HFF-Myc (cell line): ENCODE measurements at places on chromosomes 7 and 10.

- no peak for DNase-seq
These were observed 208.6 kb downstream of the ADAM12 start for GRCh38 chr10:126179637-126180036.

DNA sequence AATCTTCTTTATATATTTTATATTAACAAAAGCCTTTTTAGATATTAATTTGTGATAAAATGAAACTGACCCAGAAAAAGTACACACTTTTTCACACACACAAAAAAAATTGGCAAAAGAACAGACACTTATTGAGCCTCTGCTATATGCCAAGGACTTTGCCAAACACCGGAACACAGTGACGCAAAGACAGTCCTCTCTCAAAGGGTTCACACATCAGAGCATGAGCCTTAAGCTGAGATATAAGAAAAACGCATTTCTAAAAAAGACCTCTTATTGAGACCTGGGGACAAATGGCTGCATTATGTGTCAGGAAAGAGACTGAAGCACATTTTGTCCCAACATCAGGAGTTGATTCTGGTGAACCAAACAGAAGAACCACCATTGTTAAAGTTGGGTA, 24.0 kb upstream of the ABCB4 start:
- DNase-seq: no peak

GRCh38 chr10:118214776-118215175, 127.3 kb downstream of the FAM204A start:
- no peak for DNase-seq

- no peak for DNase-seq
These were observed 43.1 kb upstream of the HPS1 start for GRCh38 chr10:98489561-98490481.

- DNase-seq: no peak
These were observed 51.3 kb upstream of the TCF7L2 start for GRCh38 chr10:112898540-112899390.

DNA sequence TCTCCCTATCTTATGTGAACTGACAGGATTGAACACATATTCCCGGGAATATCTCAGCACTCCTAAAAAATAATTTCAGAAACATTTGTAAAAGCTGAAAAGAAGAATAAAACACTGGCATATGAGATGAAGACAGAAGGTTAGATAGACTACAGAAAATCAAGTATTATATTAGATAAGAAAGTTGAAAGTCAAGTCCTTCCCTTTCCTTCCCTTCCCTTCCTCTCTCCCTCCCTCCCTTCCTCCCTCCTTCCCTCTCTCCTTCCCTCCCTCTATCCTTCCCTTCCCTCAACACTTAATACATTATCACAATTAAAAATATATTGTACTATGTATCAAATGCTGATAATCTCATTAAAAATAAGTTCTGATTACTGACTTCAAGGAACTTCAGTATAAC, 122.5 kb downstream of the CTNNA3 start:
- DNase-seq: no peak

DNA sequence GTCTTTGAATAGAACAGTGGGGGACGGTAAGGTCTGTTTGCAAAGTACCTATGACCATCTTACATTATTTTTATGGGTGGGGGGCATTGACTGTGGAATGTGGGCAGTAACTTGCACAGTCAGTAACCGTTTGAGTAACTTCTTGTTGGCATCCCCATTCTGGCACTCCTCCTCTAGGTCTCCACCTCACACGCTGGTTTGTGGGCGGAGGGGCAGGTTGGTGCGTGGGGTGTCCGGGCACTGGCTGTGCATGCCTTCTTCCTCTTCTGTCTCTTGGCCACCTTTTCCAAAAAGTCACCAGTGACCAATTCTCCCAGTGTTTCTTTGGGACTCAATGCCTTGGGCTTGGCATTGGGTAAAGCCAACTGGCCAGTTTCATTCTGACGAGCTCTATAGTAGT, 43.6 kb downstream of the DNAJB6 start:
- no peak for DNase-seq
